ENCODE measurements at places on chromosomes 2 and 18.

DNA sequence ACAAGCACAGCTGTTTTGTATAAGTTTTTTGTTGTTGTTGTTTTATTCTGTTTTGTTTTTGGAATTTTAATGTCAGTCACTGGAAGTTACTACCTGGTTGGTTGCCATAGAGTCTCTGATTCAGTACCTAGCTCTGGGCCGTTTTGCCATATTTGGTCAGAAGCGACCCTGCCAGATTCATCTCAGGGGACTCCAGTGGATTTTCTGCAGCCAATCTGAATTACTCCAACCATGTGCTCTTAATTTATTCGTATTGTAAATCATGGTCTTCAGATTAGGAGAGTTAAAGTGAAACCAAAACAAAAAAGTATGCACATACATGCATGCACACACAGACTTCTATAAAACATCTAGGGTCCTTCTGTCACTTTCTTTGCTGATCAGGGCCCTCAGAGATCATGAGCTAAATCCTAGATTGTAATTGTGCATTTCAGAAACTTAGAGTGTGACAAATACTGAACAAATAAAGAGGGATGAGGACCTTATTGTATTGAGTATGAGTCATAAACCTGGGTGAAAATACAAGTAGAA is 317.4 kb upstream of the UBE2E3 start:
- DNase-seq: no peak

GRCh38 chr2:155381436-155381835 is 682.9 kb downstream of the KCNJ3 start:
- DNase-seq: no peak

DNA sequence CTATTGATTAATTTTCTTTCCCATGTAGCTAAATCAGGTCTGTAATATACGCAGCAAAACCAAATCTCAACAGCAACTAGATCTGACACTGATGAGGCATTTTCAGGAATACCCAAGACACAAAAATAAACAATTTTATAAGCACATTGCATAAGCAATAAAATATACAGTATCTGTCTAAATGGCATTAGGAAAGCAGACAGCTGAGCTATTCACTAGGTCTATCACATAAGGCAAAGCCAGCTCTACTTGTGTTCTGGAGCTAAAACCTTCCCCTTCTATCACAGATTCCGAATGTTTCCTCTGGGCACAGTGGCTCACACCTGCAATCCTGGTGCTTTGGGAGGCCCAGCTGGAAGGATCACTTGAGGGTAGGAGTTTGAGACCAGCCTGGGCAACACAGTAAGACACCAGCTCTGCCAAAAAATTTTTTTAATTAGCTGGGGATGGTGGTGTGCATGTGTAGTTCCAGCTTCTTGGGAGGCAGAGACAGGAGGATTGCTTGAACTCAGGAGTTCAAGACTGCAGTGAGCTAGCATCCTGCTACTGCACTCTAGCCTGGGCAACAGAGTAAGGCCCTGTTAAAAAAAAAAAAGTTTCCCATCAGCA is 21.1 kb downstream of the PTPN2 start:
- DNase-seq: no peak

GRCh38 chr2:24832521-24832920 is 39.3 kb downstream of the CENPO start:
- no peak for DNase-seq

DNA sequence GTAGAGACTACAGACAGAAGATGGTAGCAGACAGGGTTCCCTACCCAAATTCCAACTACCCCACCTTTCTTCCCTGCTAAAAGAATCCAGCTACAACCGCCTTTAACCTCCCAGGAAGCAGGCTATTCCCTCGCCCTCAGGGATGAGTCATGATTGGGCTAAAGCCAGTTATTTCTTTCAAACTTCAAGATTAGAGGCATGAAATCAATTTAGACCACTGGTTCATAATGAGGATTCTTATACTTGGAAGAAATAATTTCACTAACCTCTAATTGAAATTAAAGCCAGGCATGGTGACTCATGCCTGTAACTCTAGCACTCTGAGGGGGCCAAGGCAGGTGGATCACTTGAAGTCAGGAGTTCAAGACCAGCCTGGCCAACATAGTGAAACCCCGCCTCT is 20.0 kb downstream of the TRIP12 start:
- DNase-seq: no peak

DNA sequence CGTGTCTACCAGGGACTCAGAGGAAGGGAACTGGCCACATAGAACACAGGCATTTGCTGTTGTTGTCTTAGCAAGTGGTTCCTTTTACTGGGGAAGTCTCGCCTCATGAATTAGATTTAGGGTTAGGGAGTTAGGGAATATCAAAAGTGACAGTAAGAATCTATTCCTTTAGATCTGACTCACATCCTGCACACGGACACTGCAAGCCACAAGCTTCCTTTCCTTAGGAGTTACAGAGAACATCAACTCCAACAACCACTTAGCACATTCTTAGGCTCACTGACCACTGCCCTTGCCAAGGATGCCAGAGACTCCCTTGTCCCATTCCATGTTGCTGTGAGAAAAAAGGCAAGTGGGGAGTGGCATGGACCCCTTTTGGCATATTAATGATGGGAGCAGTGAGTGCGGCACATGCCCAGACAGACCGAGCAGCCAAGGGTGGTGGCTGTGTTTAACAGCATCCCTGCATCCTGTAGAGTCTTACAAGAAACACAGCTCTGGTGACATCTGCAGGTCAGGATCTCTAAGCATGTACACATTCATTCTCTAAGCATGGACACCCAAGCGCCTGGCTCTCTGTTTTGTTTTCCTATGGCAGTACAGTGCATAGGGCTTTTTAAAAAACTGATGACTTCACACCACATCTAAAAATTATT is 745.6 kb upstream of the RAB6C start:
- DNase-seq: no peak

DNA sequence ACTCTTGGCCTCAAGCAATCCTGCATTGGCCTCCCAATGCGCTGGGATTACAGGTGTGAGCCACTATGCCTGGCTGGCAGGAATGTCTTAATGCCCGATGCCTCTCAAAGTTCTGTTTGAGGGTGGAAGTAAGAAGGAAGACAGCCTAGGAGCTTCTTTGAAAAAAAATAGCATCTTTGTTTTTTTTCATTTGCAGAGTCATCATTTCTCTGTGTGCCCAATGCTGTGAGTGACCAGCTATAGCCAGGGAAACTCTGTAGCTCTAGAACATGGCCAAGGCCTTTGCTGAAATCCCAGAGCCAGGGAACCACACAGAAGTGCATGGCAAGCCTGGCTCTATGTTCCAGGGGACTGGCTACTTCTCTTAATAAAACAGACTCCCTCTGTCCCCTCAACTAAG is 260.0 kb downstream of the C1D start:
- DNase-seq: no peak

GRCh38 chr2:148998165-148998830 is 40.2 kb upstream of the LYPD6B start:
- DNase-seq: no peak

- no peak for DNase-seq
Measured at GRCh38 chr2:216006164-216006663, 7.1 kb downstream of the MREG start.

DNA sequence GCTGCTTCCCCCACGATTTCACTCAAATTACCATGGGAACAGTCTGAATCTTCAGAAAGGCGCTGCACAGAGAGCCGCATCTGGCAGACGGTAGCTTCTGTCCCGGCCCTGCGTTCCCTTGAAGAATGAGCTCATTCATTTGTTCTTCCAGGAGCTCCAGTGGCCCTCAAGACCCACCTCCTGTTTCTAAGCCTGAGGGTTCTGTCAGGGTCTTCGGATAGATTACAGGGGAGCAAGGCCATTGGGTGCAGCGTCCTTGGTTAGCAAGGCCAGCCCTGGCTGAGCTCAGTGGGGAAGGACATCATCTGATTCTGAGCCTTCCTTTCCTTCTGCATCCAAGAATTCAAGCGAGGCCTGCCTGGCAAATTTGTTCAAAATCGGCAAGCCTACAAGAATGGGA is 111.9 kb downstream of the PDCL3 start:
- no peak for DNase-seq

DNA sequence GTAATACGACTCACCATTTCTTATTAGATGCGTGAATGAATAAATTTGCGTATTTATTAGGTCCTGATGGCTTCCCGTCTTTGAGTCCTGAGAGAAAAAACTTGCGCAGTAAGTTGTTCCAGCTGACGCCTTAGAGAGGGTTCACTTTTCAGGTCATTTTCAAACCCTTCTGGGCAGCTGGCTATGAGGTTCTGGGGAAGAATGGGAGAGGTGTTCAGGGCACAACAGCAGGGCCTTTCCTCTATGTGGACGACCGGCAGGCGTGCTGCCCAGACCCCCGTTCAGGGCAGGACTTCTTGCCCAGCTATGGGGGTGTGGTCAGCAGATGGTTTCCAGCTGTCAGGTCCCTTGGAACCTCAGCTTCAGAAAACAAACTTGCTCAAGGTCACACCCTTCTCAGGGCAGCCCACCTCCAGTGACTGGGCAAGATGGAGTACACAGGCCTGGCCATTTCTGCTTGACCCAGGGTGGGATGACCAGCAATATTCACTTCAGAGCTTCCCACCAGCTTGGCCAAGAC is 61.1 kb upstream of the TNP1 start:
- no peak for DNase-seq

- no peak for DNase-seq
Measured at GRCh38 chr18:36771245-36771644, 57.6 kb downstream of the TPGS2 start.

GRCh38 chr18:73901566-73901965 is 246.1 kb downstream of the FBXO15 start:
- no peak for DNase-seq

- DNase-seq: no peak
Measured at GRCh38 chr2:3307901-3308300, 69.7 kb downstream of the EIPR1 start.

GRCh38 chr2:60365556-60365955 is 187.9 kb downstream of the BCL11A start:
- no peak for DNase-seq

DNA sequence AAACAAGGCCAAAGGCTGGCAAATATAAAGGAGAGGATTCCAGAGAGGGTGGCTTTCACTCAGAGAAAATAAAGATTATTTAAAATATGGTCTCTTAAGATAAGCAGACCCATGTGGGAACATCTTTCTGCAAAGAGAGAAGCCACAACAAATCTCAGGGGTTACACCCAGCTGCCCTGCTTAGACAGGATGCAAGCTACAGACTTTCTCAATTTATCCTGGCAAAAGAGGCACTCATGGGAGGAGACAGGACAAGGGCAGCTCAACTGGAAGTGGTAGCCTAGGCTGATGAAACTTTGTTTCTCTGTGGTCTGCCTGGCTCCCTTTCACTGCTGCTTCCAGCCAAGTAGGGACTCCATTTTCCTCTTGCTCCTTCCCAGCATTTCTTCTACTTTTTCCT is 25.9 kb upstream of the SULT1C4 start:
- DNase-seq: no peak

DNA sequence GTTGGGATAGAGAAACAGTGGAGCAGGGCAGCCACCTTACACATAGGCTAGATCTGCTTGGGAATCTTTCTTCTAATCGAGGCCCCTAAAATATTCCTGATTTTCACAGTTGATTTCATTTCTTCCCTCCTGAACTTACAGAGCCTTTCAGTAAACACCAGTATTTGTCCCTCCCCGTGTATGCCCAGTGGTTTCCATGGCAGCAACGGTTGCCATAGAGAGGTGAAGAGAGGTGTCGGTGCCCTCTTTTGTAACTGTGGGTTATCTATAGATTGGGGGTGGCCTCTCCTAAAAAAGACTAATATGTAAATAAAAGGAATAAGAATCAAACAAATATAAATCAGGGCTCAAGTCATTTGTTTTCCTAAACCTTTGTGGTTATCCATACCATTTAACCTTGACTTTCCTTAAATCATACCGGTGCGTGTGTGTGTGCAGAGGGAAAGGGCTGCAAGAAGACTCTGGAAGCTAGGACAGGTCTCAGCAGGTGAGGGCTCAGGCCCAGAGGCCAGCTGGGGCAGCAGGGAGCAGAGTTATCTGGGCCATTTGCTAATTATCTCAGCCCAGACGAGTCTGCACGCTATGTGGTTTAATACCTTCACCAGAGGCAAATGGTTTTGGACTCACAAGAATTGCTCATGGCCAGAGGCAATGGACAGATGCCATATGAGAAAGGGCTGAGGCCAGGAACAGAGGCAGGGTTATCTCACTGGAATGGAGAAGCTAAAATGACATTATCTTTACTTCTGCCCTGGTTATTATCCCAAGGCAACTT is 35.5 kb downstream of the LIPG start:
- no peak for DNase-seq

DNA sequence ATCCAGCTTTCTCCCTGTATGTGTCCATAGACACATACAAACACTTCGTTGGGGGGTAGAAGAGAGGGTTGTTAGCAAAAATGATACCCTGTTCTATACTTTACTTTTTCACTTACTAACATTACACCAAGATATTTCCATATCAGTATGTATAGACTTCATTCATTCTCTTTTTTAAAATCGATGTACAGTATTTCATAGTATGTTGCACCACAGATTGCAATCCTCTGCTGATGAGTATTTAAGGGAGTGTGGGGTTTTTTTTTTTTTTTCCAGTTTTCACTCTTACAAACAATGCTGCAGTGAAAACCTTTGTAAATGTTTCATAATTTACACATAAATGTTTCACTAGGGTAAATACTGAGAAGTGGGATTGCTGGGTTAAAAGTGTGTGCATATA is 402.3 kb downstream of the LRATD1 start:
- no peak for DNase-seq

DNA sequence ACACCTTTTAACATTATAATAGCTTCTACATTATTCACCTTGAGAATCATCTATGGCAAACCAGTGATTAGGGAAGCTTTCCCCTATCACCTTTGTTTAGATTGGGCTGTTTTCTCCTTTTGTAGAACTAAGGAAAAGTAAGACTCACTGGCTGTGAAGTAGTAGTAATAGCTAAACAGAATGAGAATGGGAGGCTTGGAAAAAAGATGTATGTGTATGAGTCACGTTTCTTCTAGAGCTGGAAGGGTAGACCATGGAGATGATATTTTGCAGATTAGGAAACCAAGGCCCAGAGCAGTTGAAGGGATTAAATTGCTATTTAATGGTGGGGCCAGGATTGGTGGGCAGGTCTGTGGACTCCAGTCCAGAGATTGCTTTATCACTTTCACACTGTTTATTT is 214.5 kb downstream of the MCFD2 start:
- no peak for DNase-seq

GRCh38 chr2:115596659-115597375 is 1154.4 kb downstream of the DPP10 start:
- DNase-seq: no peak

GRCh38 chr2:100013892-100014677 is 128.3 kb downstream of the AFF3 start:
- DNase-seq: no peak

All from NCI-H187 treated with DMSO at 0.1 percent for 48 hours (cell line).